ENCODE measurements at places on chromosomes 3 and 15.

- DNase-seq, result peak; percentile 97
Observed at GRCh38 chr3:185732782-185733181, 92.1 kb downstream of the IGF2BP2 start.

GRCh38 chr3:8953313-8953712 is 10.0 kb downstream of the RAD18 start:
- no peak for DNase-seq

- DNase-seq, result peak; percentile 13
Observed at GRCh38 chr3:43996379-43997301, 245.0 kb upstream of the TOPAZ1 start.

DNA sequence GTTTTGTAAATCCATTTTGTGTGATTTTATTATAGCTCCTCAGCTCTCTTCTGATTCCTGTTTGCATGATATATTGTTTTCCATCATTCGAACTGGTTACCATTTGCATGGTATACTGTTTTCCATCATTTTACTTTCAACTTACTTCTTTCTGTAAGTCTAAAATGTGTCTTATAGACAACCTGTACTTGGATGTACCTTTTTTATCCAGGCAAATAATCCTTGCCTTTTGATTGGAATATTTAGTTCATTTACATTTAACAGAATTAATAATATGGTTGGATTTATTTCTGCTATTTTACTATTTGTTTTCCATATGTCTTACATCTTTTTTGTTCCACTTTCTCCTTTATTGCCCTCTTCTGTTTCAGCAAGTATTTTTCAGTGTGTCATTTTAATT is 62.8 kb downstream of the CHD2 start:
- DNase-seq, result no peak

DNA sequence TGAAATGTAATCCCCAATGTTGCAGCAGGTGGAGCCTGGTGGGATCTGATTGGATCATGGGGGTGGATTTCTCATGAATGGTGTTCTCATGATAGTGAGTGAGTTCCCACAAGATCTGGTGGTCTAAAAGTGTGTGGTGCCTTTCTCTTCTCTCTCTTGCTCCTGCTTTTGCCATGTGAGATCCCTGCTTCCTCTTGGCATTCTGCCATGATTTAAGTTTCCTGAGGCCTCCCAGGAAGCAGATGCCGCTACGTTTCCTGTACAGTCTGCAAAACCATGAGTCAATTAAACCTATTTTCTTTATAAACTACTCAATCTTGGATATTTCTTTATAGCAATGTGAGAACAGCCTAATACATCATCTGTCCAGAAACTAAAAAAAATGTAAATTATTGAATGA is 298.3 kb downstream of the MEX3B start:
- no peak for DNase-seq

GRCh38 chr3:169303660-169304059 is 359.9 kb downstream of the MECOM start:
- no peak for DNase-seq

DNA sequence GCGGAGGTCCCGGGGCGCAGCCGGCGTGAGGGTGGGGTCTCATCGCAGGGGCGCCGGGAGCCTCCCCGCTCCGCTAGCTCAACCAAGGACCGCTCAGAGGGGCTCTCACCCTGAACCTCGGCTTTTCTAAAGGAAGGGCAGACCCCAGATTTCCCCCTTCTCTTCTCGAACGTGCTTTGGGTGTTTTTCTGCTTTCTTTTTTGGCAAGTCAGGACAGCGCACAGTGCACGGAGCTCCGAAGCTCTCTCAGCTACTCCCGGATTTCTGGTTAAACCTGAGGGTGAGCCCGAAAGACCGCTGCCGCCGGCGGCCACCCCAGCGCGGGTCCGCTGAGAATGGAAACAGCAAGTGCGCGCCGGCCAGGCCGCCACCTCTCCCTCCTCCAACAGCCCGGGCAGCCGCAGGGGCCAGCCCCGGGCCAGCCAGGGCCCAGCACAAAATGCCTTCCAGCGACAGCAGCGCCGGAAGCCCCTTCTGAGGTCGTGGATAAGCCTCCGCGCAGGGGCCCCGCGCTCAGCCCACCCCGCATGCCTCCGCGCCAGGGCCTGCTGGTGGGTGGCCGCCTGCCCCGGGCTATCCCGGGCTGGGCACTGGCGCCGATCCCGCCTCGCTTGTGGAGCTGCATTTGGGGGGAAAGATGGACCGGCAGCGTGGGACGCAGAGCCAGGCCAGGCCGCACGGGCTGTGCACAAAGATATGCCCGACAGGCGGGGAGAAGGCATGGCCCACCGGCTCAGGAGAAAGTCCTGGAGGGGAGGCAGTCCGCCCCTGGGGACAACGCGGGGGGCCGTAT is 8.2 kb upstream of the OCA2 start:
- peak; percentile 29 for DNase-seq

GRCh38 chr3:152219216-152219615 is 49.5 kb upstream of the MBNL1 start:
- peak; percentile 8 for DNase-seq

DNA sequence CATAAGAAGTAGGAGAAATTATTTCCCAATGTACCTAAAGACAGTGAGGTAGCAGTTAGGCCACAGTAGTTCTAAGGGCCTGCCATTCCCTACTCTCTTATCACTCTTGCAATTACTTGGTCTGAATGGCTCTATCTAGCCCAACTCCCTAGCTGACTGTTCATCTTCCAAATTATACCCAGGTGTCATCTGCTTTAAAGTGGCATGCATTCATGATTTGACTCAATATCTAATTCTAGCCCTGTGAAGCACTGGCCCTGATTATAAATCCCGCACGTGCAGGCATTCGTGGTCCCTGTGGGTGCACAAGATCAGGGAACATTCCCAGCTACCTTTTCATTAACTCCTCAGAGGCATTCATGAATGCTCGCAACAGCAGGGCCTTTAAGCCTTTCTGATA is 43.1 kb upstream of the ZNF774 start:
- no peak for DNase-seq

DNA sequence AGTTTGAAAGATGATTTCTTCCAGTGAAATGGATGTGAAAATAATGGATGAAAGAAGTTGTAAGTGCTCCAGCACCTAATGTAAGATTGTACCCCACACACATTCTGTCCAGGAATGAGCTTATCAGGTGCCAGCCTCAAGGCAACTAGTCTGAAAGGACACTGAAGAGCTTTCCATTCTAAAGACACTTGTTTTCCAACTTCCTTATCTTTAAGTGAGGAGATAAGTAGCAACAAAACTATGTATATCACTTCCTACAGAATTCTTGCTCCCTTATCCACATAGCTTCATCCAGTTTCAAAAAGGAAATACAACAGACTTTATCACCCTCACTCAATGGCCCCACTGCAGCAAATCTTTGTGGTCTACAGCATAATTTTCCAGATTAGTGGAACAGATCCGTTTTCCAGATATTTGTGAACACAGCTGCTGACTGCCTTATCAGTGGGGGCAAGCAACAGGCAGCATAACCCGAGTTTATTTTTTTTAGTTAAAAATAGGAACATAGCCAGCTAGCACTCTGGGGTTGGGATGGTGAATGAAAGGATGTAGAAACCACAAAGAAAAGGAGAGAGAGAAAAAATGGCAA is 60.6 kb downstream of the CD200R1L start:
- peak; percentile 69 for DNase-seq

DNA sequence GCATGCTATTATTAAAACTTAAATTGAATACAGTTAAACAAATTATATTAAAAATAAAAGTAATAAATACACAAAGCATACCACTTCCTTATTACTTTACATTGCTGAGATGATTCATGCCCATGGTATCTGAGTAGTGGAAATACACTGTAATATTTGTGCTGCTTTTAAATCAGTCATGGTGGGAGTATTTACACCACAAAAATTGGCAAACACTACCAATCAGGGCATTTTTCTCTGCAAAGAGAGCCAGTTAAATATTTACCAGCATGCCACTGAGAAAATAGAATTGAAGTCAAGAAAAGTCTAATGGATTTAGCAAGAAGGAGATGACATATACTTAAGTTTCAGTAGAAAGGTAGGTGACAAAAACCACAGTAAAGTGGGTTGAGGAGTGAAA is 19.6 kb downstream of the PPARG start:
- DNase-seq, result peak; percentile 94

- DNase-seq, result peak; percentile 93
Observed at GRCh38 chr3:25448750-25449692, 21.0 kb downstream of the RARB start.

DNA sequence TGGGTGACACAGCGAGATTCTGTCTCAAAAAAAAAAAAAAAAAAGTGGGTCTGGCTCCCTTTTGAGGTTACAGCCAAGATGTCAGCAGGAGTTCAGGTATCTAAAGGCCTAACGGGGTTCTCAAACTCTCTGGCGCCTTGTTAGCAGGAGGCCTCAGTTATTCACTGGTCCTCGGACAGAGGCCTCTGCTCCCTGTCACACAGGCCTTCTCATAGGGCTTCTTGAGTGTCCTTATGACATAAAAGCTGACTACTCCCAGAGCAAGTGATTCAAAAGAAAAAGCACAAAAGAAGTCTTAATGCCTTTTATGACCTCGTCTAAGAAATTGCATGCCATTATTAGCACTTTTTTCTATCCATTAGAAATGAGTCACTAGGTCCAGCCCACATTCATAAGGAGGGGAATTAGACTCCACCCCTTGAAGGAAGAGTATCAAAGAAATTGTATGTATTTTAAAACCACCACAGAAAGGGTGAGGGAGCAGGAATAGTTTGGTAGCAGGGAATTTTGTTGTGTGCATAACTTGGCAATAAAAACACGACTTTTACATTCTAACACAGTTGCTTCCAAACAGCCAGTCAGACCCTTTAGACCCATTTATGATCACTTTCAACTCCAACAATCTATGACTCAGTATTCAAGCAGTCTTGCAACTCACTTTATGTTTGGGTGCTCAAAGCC is 90.3 kb downstream of the MEX3B start:
- peak; percentile 79 for DNase-seq

GRCh38 chr15:24933716-24934115 is 21.1 kb upstream of the SNRPN start:
- DNase-seq, result no peak

GRCh38 chr3:63855333-63855940 is 8.2 kb downstream of the THOC7 start:
- no peak for DNase-seq

- DNase-seq, result peak; percentile 16
Observed at GRCh38 chr15:84023636-84024035, 211.9 kb upstream of the GOLGA6L4 start.

DNA sequence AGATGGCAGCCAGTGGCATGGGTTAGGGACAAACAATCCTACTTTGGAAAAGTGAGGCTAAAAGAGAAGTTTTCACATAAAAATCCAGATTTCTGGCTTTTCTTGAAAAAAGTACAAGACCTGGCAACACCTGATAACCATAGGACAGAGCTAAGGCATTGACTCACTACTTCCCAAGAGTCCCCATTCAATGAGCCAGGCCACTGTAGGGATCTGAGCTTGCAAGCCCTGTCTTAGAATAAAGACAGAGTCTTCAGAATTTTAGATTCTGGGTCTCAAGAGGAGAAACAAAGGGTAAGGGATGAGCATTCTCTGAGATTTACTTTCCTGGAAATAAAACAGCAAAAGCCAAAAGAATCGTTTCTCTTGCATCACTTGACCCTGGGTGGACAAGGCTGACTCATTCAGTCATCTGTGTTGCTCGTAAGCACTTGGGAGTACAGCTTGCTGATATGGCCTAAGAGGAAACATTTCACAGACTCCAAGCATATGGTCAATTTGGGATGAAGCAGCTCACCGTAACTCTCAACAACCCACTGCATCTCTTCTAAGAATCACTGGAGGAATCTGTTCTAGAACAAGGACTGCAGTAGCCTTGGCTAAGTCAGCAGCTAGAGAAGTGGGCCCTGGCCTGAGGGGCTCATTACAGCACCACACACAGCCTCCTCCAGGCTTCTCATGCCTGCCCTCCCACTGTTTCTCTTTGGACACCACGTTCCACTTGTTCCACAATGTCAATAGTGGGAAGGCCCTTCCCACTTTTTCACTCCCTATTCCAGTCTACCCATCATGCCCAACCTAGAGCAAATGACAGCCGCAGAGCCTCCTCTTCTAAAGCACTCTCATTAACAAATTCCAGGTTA is 86.2 kb downstream of the RFTN1 start:
- peak; percentile 76 for DNase-seq

DNA sequence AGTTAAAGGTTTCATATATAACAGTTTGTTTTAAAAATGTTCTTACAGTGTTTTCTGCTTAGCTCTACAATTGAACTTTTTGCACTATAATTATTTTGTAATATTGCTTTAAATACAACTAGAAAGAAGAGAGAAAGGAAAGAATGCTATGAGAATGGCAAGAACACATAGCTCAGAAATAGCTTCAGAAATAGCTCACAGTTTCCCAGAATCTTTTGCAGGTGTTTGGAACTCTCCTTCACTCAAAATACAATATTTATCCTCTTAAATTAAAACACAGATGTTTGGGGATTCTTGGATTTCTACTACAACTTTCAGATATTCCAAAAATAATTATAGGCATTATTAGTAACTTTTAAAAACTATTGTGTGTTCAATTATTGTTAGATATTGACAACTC is 658.0 kb upstream of the DPPA4 start:
- DNase-seq, result no peak

DNA sequence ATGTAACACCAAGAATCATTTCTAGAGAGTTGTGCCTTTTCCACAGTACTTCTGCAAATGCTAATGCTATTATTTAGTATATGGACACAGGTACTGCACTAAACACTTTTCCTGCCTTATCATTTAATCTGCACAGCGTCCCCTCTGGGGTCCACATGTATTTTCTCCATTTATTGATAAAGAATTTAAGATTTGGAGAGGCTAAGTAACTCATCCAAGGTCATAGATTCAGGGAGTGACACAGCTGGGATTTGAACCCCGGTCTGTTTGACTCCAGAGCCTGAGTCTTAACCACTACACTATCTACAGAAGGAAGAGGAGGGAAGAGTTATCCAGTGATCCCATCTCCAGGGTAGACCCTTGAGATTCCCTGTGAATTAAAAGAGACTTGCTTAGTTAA is 24.9 kb upstream of the TPRG1 start:
- no peak for DNase-seq

DNA sequence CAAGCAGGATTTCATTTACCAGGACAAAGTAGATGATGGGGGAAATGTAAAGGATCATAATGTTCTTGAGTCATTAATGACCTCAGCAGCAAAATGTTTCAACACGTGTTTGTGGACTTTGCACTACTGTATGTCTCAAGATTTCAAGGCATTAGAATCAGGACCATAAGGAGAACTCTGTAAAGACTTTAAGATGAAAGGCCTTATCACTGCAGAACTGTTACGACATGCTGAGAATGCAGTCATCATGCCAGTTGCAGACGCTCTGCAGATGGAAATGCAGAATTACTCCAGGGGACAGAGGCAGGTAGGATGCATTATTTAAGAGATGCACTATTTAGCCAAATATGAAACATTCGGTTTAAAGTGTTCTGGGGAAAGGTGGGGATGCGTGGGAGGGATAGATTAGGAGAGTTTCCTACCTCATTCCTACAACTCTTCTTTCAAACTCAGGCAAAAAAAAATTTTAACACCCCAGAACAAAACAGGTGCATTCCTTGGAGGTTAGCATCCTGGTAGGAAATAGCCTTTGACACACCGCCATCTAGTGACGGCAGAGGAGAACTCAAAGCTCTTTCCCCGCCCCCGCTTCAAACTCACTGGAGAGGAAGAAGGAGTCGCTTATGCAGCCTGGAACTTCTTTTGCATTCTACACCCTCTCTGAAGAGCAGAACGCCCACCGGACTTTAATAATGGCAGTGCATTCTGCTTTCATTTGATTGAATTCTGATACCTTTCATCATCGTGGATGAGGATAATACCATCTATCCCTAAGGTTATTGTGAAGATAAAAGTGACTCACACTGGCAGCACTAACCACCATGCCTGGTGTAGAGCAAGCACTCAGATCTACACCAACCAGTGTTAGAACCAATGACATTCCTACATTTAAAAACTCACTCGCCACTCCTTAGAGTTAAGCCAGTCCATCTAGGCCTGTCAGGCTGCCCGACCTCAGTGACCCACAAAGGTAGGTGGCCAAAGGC is 43.1 kb upstream of the TOPAZ1 start:
- DNase-seq, result peak; percentile 64
